ENCODE measurements at places on chromosomes 7 and 10. TPM values are rescaled to one million over a fixed set of nuclear protein-coding genes. Genes with fewer than 3 reads are reported as not detected.

DNA sequence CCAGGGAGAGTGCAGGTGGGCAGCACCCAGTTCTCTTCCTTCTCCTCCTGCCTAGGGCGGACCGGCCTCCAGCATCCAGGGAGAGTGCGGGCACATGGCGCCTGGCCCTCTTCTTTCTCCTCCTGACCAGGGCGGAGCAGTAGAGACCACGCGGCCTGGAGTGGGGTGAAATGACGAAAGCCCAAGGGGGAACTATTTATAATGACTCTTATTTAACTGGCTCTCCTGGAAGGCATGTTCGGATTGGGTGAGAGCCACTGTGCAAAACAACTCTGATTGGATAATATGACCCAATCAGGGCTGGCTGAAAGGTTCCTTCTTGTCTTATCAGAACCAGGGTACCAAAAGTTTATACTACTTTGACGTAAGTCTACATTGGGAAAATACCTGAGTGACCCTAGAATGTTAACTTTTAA, 63.1 kb downstream of the ZNF37A start:
- no peaks in the 10 kb centered on the region for H3K4me1 ChIP-seq
- H3K27ac ChIP-seq = no peak overlapping the region
- no peak overlapping the region for H3K4me3 ChIP-seq
- no peaks in the 10 kb centered on the region for H3K27me3 ChIP-seq

GTF2I gene
- 30.8 TPM for polyA plus RNA-seq

- no peak for DNase-seq
- H3K4me3 ChIP-seq = no peak overlapping the region
- no peaks in the 10 kb centered on the region for H3K36me3 ChIP-seq
- no peaks in the 10 kb centered on the region for H3K4me1 ChIP-seq
- H3K27ac ChIP-seq = no peak overlapping the region
Observed at GRCh38 chr10:9302140-9302746, 1247.8 kb downstream of the GATA3 start.

GRCh38 chr7:55365205-55365674, at the start of gene LANCL2:
TSS of gene LANCL2 (plus strand) at chr7:55365337. CDS start at chr7:55366026, 689 bp downstream.
- H3K4me3 ChIP-seq = peak within 1 kb of the TSS; percentile 85
- H3K27me3 ChIP-seq = no peaks in the 10 kb centered on the region
- H3K4me1 ChIP-seq = peaks cover 19% of the 10 kb centered on the region
- no peaks in the 10 kb centered on the region for H3K36me3 ChIP-seq
- DNase-seq = no peak

DNA sequence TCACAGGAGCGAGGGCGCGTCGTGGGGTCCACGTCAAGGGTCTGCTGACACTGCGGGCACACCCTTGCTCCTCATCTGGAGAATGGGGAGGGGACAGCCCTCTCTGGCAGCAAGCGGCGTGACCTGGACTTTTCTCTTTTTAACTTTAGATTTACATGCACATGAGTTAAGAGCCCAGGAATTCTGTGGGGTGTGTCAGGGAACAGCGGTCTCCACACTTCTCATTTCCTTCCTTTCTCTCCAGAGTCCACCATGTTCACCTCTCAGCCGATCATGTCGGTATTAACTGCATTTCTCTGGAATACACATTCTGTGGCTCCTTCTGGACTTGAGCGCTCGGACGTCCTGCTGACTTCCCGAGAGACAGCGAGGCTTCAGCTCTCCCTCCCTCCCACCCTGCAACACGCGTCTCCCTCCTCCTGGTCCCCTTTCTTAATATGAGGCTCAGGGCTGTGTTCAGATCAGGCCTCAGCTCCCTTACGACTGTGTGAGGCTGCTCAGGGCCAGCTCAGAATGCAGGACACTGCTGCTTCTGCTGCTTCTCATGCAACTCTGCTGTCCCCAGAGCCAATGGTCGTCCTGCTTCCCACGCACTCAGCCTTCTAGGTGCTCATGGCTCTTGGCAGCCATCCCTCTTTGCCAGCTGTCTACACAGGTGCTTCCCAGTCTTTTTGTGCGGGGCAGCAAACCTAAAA, 261.3 kb downstream of the ELFN1 start:
- H3K4me1 ChIP-seq = peaks cover 13% of the 10 kb centered on the region
- DNase-seq = peak; percentile 56
- H3K36me3 ChIP-seq = peaks cover 62% of the 10 kb centered on the region
- no peaks in the 10 kb centered on the region for H3K27me3 ChIP-seq

CHN2 gene
- 4.6 TPM for polyA plus RNA-seq

WNT16 gene
- 0.96 TPM for polyA plus RNA-seq
